ENCODE measurements at places on chromosomes 5 and 9.

GRCh38 chr5:138874241-138874640 is 894 bp downstream of the LRRTM2 start:
- DNase-seq: no peak

DNA sequence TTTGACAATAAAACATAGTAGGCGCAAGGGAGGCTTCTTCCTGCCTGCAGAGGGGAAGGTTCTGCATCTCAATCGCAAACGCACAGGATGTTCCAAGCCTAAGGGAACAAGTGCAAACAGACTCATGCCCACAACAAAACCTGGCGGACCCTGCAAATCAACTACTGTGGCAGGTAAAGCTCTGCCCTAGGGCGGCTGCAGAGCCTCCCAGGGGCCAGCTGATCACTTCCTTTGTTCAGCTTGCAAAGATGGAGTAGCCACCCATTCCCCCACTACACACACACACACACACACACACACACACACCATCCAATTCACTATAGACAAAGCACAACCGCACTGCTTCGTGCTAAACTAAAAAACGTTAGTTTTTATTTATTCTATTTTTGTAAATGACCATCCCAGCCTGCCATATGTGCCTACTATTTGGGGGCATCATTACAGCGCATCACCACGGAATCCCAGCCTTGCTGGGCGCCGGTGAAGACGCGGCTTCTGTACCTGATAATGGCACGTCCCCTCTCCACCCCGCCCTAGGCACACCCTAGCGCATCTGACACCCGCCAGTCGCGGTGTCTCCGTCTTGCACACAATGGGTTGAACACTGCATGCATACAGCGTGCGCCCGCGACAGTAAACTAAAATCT is 57.6 kb downstream of the DPYSL3 start:
- DNase-seq: no peak

DNA sequence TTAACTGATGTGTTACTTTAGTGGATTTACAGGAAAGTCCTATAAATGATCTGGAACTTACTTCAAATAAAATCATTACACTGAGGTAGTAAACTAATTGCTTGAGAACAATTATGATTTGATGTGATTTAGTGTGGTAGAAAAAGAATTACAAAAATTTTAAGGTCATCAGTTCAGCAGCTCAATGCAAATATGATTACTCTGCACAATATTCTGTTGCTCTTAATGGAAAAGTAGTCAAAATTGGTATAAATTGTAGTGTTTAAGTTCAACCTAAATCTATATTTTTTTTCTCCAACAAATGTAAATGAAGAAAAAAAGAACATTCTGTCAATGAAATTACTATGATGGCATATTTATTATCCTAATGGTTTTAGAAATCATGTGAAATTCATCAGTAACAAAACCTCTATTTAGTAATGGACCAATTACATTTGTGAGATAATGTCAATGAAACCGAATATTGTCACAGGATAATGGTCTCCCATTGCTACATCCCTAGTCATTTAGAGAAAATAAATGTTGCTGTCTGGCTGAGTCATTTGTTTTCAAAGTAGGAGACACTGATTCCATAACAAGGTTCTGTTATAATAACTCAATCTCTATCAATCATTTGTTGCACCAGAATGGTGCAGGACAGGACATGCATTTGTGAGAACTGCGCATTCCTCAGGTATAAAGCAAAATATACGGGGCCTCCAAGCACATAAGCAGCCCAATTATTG is 177.1 kb downstream of the NFIB start:
- DNase-seq: no peak

- no peak for DNase-seq
Measured at GRCh38 chr5:157594257-157594656, 18.7 kb upstream of the ADAM19 start.

DNA sequence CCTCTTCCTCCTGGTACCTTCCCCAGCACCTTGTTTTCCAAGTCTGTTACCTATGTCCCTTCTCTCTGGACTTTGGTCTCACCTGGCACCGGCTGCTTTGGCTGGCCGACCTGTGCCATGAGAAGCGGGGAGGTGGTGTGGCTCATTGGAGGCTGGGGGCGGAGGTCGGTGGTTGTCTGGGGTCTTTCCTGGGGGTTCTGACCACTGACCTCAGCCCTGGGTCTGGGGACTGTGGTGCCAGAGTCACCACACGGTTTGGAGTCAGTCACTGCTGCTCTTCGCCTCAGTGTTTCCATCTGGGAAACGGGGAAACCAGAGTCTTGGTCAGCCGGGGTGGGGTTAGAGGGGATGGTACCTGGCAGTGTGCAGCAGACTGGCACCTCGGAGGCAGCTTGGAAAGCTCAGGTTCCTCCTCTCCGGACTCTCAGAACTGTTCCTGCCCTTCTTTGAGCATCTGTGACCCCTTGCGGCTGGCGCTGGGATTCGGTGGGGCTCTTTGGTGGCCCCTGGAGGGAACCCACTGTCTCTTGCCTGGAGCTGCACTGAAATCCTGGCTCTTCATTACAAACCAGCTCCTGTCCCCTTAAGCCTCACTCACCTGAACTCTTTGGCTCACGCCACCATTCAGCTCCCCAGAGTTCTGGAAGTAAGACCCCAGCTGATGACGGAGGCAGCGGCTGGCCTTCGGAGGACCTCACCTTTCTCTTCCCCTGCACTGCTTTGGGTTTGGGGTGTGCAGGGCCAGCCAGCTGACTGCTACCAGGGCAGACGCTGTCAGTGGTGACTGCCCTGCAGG is 4.1 kb upstream of the RXRA start:
- no peak for DNase-seq

DNA sequence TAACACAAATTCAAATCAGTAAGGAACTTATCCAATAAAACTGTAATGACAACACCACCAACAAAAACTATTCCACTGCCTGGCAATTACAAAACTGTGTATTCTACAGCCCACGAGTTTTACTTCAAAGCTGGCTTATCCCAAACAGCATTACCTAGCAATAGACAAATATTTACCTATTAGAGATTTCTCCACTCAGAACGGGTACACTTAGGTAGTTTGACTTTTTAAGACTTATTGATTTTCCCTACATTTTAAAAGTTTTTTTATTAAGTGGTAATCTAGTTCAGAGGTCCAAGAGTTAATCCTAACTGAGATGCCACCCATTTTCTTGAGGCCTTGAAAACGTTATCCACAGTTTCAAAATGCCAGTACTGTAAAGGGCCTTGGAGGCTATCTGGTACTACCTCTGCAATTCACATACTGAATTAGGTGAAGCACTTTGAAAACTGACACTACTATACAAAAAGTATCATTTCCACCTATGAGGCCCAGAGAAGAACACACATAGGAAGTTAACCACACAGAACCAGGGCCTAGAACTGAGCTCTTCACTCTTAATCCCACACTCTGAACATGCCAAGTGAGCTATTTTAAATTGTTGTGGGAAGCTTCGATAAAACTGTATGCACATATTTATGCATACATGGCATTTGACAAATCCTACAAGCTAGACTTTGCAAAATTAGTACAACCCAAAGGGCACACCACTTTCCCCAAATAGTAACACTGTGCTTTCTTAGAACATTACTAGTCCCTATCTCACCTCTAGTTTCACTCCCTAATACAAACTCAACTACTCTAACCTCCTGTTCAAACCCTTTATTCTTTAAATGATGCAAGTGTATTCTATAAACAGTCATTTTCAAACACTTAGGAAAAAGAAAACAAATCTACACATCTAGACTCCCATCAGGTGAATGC is 2.1 kb downstream of the NADK2 start:
- DNase-seq: no peak

- no peak for DNase-seq
Measured at GRCh38 chr9:90916147-90916734, 114.6 kb downstream of the SYK start.

DNA sequence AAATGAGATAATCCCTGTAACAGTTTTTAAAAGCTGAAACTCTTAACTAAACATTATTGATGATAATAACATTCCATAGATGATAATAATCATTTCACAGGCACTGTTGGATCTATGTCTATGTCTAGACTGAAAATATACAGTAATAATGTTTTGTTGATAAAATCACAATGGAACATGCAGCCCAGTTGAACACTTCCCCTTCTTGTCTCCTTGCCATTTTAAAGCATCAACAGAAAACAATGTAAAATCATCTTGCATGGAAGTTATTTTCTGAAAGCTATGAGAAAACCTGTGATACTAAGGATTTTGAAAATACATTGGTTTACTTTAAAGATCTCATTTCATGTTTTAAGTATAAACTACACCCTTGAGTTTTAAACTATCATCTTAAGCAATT is 1.9 kb downstream of the GAPT start:
- no peak for DNase-seq

GRCh38 chr5:176902911-176903664 is 3.9 kb upstream of the HK3 start:
- DNase-seq: no peak

DNA sequence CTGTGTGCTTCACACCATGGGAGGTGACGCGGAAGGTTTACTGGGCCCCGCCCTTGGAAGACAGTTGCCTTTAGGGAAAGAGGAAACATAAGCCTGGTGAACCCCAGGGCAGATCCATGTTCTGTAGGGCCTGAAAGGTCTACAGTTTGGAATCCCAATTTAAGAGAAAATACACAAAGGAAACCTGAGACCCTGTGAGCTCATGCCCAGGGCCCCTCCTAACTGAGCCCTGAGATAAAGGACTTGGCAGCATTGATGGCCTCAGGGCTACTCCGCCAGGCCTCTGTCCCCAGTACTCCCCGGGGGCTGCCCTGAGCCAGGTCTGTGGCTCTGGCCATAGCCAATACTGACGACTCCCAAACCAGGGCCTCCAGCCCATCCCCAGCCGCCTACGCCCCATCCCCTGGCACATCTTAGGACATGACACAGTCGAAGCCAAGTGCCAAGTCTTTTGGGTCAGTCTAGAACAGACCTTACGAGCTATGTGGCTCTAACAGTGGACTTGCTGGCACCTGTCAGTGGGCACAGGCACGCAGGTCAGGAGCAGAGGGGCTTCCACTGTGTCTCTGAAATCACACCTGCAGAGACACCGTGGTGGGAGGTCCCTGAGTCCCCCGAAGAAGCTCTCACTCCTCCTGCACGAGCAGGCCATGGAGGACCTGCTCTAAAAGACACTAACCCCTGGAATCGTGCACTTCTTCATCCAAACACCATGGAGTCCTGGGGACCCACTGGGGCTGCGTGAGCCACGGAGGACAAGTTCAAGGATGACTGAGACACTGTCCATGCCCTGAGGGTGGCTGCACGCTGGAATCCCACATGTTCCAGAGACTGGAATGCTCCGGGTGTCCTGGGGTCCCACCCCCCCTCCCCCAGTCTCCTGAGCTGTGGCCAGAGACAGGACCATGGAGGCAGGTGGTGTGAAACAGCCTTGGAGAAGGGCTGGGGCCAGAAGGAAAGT is 40.3 kb upstream of the BARHL1 start:
- no peak for DNase-seq

DNA sequence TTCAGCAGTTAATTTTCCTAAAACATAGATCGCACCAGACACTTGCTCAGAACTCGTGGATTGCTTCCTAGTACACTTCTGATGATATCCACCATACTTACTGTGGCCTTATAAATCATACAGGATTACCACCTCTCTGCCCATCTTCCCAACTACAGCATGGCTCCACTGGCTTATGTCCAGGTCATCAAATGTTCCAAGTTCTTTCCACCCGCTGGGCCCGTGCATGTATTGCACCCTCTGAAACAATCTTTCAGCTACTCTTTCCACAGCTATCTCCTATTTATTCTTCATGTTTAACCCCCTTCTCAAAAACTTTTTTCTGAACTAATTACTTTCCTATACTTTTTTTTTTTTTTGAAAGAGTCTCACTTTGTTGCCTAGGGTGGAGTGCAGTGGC is 18.5 kb downstream of the FBXW2 start:
- no peak for DNase-seq

- no peak for DNase-seq
Measured at GRCh38 chr9:18492612-18493011, 18.7 kb downstream of the ADAMTSL1 start.
